ENCODE measurements at places on chromosomes 13 and 19.

DNA sequence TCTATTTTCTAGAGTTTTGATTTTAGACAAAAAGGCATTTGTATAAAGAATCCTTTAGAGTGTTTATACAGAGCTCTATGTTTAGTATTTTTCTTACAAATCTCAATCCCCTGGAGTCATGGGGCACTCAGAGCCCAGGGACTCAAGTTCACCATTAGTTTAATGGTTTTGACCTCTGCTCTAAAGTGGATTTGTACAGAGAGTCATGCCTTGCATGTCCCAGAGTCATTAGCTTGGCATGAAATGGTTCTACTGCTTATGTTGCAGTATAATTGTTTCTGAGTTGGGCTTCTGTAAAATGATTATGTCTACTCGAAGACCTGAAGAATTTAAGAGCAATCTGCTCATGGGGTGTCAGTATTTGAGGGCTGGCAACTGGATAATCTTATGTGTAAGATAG lies 406.2 kb downstream of the DLEU7 start:
- DNase-seq: no peak

DNA sequence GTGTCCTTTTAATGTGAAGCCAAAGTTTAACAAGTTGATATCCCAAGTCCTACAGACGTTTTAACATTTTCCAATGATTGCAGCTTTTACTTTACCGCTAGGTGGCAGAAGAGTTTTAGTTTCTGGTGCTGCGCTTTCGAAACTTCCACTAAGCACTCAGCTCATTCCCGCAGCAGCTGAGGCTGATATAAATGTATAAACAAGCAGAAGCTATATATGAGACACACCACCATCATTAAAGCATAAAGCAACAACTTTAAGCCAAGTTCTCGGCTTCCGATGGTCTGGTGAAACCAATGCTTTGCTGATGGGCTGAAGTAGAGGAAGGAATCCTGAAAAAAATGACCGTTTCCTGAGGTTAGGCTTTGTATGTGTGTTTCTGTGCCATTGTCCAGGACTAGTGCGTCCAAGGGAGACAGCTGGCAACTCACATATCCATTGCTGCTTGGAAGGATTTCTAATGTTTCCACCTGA lies 753.9 kb downstream of the OLFM4 start:
- no peak for DNase-seq

DNA sequence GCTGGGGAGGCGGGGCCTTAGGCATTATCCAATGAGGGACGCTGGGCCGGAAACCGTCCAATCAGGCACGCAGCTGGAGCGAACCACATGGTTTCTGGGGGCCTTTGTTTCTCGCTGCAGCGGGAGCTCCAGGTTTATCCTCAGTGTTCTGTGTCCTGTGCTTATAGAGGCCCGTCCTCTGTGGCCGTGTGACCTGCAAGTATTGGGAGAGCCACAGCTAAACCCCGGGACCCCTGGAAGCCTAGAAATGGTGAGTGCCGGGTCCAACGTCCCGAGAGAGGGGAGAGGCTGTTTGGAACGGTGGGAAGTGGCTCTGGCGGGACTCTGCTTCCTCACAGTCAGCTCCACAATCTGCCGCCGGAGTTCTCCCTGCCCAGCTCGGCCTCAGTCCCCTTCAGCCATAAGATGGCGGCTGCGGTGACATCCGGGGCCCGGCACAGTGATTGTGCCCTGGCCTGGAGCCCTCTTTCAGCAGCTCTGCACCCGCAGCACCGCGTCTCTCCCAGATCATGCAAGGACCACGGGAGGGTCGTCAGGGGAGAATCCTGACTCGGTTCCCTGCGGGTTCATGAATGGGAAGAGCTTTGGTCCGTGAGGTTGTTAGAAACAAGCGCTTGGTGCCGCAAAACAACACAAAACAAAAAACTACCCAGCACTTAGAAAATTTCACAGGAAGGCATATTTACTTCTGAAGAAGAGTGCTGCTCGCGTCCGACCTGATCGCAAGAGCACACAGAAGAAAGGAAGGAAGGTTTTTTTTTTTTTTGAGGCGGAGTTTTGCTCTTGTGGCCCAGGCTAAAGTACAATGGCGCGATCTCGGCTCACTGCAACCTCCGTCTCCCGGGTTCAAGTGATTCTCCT lies at the start of gene ZNF253:
ZNF253 (plus strand) TSS at position 133 of the 861 bp plus-strand sequence; CDS start at position 248, 115 bp downstream.
- DNase-seq: peak; percentile 94

DNA sequence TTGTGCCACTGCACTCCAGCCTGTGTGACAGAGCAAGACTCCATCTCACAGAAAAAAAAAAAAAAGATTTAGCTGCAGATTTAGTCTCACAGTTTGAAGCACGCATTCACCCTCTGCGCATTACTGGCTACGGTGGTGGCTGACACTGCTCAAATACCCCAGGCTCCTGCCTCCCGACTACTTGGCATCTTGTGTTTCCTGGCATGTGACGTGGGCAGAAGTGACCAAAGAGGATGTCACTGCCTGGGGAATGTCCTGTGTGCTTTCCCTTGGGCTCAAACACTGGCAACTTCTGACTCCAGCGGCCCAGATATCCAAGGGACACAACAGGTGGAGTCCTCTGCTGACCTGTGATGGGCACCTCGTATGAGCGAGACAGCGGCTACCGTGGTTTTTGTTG lies 24.7 kb upstream of the EIF3G start:
- DNase-seq: no peak

DNA sequence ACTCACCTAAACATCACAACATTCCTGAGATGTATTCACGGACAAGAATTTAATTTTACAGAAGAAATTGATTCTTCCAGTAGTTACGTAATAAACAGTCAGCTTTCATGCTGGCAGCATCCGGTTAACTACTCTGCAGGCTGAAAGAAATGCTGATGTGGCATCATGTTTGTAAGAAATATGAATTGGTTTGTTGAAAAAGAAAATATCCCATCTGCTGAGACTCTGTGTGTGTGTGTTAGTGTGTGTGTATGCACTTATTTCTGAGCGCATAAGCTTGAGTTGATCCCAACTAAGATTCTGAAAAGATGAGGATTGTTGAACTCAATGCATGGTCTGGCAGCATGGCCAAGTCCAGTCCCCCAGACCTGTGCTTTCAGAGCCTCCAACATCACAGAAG lies 74.3 kb upstream of the FAM216B start:
- no peak for DNase-seq

DNA sequence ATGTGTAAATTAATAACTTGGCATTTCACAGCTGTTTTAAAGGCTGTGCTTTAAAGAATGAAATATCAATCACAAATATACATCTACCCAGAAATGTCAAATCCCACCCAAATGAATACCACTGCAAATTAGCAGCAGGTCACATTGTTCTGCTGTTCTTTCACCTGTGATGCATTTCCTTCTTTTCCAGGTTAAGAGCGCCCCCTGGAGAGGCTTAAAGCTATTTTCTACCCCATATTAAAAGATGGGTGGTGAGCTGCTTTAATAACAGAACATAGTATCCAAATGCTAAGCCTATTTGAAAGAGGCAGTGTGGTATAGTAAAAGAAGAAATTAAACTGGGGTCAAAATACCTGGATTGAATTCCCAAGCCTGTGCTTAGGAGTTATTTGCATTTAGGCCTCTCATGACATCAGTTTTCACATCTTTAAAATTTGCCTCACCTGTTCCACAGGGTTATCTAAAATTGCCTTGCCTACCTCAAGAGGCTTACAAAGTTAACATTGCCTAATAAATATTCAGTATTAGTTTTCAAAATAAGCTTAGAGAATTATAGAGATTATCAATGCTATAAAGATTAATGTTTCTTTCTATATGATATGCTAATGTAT lies 396.9 kb upstream of the SLITRK5 start:
- DNase-seq: no peak

GRCh38 chr19:17686023-17686521 lies 2.1 kb downstream of the UNC13A start:
- no peak for DNase-seq

- no peak for DNase-seq
Measured at GRCh38 chr19:29324717-29325116, 111.8 kb upstream of the UQCRFS1 start.

- peak; percentile 46 for DNase-seq
Measured at GRCh38 chr13:28659621-28659970, 666 bp downstream of the POMP start.

DNA sequence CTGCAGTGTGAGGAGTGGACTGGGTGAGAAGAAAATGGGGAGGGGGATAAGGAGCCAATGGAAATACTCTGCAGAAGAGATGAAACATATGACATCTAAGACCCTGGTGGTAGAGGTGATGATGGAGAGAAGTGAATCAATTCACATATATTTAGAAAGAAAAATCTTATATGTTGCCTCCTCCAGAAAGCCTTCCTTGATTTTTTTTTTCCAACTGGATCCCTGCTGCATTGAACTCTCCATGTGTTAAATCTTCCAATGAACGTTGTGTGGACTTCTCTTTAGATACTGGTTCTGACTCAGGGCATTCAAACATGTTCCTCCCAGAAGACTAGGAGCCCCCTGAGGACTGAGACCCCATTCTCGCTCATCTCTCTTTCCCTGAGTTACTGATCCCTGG lies 348.3 kb downstream of the TSHZ3 start:
- no peak for DNase-seq

DNA sequence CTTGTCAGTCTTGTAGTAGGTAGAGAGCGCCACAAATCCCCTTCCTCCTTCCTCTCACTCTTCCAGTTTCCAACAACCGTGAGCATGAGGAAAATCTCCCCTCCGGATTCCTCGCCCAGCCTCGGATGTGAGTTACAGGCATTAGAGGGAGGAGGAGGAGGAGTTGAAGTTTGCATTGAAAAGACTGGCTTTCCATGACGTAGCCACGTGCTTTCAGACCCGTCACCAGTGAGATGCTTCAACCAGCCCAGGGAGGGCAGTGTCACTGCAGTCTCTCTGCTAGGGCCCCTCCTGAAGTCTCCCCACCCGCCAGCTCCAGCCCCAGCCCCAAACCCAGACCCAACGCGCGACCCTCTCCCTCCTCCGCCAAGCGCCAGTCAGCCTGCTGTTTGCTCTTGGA lies 442 bp upstream of the FGF14 start:
- no peak for DNase-seq

GRCh38 chr19:33797802-33798671 lies 1.4 kb downstream of the KCTD15 start:
- DNase-seq: no peak

- DNase-seq: no peak
Measured at GRCh38 chr13:43141685-43142084, 118.3 kb downstream of the DNAJC15 start.

DNA sequence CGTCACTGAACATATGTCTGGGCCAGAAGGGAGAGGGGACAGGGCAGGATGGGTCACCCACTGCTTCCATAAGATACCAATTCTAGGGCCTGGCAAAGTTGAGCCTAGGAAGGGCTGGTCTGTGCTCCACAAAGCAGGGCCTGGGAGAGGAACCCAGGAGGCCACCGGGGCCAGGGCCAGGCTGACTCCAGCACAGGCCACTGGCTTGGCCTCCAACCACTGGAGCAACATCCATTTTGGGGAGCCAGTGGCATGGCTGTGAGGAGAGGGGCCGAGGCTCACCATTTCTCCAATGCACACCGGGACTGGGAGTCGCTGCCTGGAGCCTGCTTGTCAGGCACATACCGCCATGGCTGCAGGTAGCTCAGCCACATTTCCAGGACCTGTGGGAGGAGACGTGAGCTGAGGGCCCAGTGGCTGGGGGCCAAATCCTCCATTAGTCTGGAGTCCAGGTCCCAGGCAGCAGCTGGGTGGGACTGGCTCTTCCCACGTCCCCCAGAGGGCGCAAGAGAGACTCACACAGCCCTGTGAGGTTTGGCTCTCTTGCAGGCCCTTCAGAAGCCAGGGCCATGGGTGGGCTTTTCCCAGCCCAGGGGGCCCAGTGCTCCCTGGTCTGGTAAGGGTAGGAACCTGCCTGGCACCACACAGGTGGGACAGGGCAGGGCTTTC lies 27.7 kb downstream of the TUBA3C start:
- no peak for DNase-seq

GRCh38 chr19:55443045-55443823 lies at the start of gene SHISA7:
TSS of gene SHISA7 (minus strand) at chr19:55443300. CDS start at chr19:55442863, 437 bp downstream.
- no peak for DNase-seq

DNA sequence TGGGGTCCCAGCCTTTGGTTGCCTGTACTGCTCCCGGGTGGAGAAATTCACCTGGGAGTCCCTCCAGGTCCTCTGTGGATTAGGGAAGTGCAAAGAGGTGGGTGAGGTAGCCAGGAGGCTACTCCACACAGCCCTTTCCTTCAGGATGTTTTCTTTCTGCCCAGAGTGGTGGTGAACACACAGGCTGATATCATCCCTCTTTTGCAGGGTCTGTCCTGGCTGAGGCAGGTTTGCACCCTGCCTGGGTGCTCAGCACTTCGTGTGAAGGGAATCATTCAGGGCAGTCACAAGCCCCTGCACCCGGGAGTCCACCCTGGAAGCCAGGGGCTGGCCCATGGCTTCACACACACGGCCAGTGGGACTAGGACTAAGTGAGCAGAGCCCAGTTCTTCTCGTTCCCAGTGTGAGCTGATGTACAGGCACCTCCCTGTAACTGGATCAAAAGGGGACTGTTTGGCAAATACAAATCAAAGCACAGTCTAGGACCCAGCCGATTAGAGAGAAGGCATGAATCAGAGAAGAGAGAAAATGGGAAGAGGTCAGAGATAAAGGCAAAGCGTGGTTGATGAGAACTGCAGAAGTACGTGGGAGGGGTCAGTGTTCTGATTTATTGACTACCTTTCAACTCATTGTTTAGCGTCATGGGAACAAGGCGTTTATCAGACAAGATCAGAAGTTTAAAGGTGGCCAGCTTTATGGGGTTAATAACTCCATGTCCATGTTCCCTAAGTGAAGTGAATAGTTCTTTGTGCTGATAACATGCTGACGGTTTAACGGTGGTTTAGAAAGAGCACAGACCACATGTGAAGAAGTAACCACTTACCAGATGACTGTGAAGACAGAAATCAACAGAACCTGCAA lies 30.4 kb upstream of the SPATA13 start:
- DNase-seq: no peak

DNA sequence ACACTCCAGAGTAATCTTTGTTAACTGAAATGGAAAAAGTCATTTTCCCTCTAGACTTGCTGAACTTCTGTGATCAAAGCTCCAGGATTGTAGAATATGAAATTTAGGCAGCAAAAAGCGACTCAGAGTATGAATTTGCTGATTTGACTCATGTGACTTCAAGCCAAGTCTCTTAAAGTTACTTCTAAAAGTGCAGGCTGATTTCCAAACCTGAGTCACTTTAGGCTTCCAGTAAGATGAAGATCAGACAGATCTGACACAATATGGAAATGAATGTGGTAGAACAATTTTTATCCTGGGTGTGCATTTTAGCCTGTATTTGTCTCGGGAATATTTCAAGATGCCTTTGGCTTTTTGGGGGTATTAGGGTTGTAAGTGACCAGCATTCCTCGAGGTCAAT lies 151.0 kb upstream of the TMTC4 start:
- DNase-seq: no peak

- no peak for DNase-seq
Measured at GRCh38 chr13:83229574-83230305, 652.5 kb downstream of the SLITRK1 start.

- DNase-seq: peak; percentile 11
Measured at GRCh38 chr13:50250401-50250800, 235.2 kb downstream of the KCNRG start.

DNA sequence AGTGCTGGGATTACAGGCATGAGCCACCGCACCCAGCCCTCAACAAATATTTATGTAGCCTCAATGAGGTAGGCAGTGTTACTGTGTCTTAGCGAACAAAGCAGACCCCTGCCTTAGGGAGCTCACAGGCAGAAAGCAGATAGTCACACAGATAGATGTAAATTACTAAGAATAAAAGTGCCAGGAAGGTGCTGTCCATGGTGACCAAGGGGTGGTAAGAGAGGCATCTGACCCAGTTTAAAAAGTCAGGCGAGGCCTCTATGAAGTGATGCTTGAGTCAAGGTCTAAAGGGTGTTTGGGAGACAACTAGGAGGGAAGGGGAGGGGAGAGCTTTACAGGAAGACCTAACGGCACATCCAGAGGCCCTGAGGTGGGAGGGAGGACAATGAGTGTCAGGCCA lies 12.4 kb upstream of the CACNG7 start:
- no peak for DNase-seq

GRCh38 chr13:100089465-100090032 lies 656 bp downstream of the PCCA start:
- peak; percentile 22 for DNase-seq
